ENCODE measurements at places on chromosomes 3 and 15.

GRCh38 chr3:189680723-189681122 is 49.5 kb downstream of the TP63 start:
- DNase-seq, result no peak

- DNase-seq, result peak; percentile 66
These were observed 89.3 kb upstream of the C2CD4B start for GRCh38 chr15:62254137-62254934.

DNA sequence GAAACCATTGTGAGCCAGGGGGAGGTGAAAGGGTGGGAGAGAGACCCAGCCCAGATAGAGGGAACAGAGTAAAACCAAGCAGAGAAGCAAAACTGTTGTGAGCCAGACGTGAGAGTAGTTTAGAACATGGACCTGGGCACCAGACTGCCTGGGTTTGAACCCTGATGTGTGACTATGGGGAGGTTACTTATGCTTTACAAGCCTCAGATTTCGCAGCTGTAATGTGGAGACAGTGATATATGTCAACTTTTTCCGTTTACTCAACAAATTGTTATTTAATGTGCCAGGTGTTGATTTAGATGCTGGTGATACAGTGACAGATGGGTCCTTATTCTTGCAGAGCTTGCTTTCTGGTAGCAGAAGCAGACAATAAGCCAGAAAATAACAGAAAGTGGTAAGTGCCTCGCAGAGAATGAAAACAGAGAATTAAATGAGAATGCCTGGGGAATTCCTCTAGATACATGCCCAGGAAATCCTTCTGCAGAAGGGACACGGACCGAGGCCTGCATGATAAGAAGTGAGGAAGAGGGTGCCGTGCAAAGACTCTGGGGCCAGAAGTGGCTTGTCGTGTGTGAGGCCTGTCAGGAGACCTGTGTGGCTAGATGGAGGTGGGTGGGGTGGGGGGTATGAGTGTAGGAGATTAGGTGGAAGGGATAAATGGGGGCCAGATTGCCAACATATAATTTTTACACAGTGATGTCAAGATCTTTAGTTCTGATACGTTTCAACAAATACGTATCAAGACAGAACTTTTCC is 15.0 kb downstream of the KAT2B start:
- DNase-seq, result no peak

DNA sequence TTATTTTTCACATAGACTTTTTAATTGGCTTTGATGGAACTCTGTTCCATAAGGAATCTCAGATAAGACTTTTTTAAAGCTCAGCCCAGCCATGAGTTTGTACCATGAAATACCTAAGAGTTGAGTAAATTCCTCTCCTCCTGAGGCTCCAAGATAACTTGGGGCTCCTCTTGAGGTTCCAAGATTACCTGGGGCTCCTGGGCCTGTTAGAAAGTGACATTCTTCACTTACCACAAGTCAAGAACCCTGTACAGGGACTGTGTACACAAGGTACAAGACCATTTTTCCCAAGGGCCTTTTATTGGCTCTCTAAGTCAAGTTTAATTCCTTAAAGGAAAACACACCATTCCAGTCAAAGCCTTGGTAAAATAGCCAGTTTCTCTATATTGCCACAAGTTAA is 111.3 kb upstream of the PRR20G start:
- DNase-seq, result no peak

GRCh38 chr15:69997161-69997485 is 100.6 kb downstream of the TLE3 start:
- DNase-seq, result no peak

GRCh38 chr3:24177201-24177600 is 232.1 kb downstream of the NR1D2 start:
- DNase-seq, result no peak

DNA sequence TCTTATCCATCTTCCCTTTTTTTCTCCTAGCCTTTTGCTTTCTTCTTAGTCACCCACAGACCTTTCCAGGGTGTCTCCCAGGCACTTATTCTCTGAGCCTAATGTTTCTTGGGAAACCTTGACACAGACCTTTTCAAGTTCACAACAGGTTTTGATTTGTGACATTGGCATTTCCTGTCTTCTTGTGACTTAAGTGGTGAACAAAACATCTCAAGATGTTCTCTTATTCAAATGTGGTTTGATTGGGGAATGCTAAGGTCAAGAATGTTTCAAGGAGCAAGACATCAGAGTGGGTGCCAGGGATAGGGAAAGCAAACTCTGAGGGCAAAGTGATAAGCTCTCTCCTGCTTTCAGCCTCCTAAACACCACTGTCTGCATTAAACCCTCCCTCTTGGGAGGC is 68.2 kb upstream of the GSK3B start:
- DNase-seq, result no peak

GRCh38 chr3:13571831-13572750 is 23.2 kb downstream of the FBLN2 start:
- no peak for DNase-seq

- DNase-seq, result no peak
These were observed 18.3 kb downstream of the P2RY1 start for GRCh38 chr3:152853196-152853595.

DNA sequence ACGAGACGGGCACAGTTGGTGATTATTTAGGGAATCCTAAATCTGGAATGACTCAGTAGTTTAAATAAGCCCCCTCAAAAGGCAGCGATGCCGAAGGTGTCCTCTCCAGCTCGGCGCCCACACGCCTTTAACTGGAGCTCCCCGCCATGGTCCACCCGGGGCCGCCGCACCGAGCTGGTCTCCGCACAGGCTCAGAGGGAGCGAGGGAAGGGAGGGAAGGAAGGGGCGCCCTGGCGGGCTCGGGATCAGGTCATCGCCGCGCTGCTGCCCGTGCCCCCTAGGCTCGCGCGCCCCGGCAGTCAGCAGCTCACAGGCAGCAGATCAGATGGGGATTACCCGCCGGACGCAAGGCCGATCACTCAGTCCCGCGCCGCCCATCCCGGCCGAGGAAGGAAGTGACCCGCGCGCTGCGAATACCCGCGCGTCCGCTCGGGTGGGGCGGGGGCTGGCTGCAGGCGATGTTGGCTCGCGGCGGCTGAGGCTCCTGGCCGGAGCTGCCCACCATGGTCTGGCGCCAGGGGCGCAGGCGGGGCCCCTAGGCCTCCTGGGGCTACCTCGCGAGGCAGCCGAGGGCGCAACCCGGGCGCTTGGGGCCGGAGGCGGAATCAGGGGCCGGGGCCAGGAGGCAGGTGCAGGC is 318.0 kb downstream of the FGF12 start:
- no peak for DNase-seq

- no peak for DNase-seq
These were observed 124.7 kb downstream of the SRGAP3 start for GRCh38 chr3:9124730-9125129.

DNA sequence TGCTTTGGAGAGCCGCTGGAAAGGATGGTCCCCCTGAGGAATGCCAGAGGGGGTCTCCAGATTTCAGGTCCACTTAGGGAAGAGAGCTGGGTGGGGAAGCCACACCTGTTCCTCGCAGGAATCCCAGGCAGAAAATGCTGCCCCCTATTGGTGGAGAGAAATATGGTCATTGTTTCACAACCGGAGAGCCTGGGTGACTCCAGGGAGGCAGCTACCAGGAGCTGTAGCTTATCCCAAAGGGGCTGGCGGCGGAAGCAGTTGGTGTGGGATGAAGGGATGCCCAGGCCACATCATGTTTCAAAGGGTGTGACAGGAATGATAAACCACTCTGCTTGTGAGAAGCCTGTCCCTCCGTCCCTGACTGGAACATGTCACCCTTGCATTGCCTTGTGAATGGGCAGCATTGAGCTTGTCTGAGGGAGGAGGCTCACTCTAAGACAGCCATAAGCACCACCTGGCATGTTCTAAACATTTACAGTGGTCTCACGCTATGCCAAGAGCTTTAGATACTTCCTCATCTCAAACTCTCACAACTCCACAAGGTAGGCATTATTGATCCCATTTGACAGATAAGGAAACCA is 34.5 kb downstream of the POMGNT2 start:
- peak; percentile 66 for DNase-seq

GRCh38 chr3:53300826-53301225 is 45.0 kb upstream of the TKT start:
- DNase-seq, result no peak

DNA sequence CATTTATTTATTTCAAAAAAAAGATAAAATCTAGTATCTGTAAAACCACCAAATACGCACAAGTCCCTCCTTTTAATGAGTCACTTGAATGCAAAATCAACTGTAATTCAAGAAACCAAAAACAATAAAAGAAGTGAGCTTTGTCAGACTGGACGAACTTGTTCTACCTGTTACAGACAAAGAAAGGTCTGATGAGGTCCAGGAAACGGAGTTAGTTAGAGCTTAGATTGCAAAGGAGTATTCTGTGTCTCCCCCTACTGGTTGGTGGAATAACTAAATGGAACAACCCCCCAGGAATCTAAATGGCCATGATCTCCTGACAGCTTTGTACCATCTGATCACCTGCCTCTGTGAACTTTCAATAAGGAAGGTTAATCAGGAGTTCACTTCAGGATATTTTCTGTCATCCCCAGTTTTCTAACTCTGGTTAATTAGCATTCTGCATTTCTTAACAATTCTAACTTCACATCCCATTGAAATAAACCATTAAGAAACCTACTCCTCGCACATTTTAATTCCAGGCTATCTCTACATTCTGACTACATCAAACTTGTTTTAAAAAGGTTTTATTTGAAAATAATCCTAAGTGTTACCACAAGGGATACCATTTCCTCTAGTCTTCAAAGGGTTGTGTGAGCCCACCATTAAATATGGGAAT is 333.0 kb upstream of the SATB1 start:
- DNase-seq, result peak; percentile 14

DNA sequence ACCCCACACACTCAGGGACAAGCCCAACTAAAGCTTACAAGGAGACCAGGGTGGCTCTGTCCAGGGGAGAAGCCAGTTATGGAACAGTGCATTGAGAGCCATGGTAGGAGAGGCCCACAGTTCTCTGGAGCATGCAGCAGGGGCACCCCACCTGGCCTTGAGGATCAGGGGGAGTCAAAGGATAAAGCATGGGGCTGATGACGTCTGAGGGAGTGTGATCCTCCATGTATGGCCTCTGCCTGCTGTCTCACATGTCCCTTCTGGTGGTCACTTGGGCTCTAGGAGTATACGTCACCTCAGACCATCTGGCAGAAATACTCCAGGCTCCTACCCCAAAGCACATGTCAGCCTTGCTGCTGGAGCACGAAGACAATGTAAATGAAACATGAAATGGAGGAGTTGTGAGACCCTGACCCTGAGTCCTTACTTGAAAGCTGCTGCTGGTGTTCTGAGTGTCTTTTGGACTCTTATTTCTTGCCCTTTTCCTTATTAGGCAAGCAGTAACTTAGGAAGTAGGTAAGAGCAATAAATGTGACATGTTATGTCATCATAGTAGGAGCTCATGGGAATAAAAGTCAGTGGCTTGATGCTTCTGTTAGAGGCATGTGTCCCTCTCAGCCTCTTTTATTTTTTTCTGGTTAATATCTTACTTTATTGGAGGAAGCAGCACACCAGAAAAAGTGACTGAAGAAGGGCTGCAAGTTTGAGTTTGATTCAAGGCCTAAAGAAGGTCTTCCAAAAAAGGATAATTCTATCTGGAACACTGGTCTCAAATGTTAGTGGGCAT is 15.5 kb downstream of the SRPRB start:
- DNase-seq, result no peak

GRCh38 chr15:89551550-89551949 is 23.7 kb upstream of the TICRR start:
- DNase-seq, result no peak

DNA sequence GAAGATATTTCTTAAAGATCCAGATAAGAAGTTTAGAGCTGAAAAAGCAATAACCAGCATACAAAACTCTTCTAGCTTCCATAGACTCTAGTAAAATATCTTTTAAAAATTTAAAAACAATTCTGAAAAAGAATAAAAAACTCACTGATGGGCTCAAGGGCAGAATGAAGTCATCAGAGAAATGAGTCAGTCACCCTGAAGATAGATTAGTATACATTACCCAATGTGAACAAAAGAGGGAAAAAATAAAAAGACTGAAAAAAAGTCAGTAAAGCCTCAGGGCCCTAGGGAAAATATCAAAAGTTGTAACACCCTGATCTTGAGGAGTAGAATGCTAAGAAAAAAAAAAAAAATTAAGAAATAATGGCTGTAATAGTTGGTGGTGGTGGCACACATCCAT is 11.4 kb downstream of the DET1 start:
- DNase-seq, result no peak

GRCh38 chr3:83193526-83193925 is 1432.1 kb upstream of the GBE1 start:
- no peak for DNase-seq

- no peak for DNase-seq
These were observed 31.5 kb upstream of the MINAR1 start for GRCh38 chr15:79400650-79401049.

GRCh38 chr15:68371851-68372250 is 60.1 kb downstream of the ITGA11 start:
- DNase-seq, result no peak

GRCh38 chr3:180068023-180068422 is 31.3 kb upstream of the PEX5L start:
- DNase-seq, result no peak

DNA sequence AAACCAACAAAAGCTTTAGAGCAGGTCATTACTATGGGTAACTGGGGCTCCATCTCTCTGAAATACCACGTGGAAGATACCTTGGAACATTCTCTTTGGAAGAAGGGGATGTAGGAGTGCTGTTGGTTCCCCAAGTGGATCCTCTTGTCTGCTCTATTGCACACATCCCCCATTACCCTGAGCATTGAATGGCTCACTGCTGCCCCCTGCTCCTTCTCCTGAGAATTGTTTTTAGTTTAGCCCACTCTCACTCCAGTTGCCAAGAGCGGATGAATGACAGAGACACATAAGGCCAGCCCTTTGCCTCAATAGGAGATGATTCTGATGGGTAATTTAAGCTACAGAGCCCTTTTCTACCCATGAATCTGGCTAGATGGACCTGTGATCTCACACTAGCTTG is 135.6 kb upstream of the SUCLG2 start:
- DNase-seq, result peak; percentile 44

GRCh38 chr3:26308454-26308853 is 314.1 kb upstream of the LRRC3B start:
- DNase-seq, result no peak

DNA sequence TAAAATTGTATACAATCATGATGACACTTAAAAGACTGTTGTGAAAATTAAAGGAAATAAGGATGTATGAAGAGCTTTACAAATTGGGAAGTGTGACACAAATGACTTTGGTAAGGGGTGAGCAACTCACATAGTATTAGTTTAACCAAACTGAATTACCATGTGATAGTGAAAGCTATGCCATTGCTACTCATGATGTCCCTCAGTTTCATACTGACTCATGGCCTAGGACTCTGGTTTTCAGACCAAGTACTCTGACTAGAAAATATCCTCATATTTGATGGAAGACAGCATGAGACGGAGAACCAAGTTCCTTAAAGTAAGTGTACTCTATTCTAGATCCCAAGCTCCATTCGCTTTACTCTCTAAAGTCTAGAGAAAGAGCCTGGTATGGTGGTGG is 203.2 kb upstream of the ICE2 start:
- no peak for DNase-seq

- DNase-seq, result peak; percentile 20
These were observed 200.2 kb upstream of the GOLGA6L4 start for GRCh38 chr15:84035399-84035766.

- no peak for DNase-seq
These were observed 218.8 kb downstream of the MEIS2 start for GRCh38 chr15:36881516-36881915.

All from K562 (cell line).